Thymus (tissue), 14 donors: ENCODE measurements at places on chromosomes 6 and 20.
A peak's percentile ranks its signal among the peaks of the same experiment; 100 is the strongest.

DNA sequence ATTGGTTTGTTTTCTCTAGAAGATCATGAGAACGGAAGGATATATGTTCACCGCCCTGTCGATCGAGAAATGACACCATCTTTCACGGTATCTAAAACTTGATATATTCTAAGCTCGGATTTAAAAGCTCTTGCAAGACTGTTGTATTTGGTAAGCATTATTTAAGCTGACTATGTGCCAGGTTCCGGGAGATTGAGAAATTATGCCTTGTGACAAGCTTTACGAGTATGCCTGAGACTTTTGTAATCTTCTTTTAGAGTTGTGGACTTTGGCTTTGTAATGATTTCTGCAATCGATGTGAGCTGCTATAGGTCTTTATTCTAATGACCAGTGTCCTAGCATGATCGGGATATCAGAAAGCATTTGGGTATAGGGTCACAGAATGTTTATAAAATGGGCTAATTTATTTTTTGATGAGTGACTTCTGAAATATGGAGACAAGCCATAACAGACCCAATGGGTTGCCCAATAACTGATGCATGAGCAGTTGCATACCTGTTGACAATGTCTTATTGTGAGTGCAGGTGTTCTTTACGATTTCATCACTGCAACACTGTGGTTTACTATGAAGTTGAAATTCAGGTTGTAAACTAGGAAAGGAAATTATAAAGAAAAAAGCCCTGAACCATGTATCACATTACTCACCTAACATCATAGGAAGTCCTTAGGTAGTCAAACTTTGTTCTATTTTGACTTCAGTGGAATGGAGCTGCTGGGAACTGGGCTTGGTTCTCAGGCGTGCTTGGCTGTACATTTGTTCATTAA, 14.0 kb downstream of the CDH26 start:
- no peaks in the 10 kb centered on the region for H3K27me3 ChIP-seq
- H3K27ac ChIP-seq = no peak overlapping the region
- DNase-seq = no peak
- H3K36me3 ChIP-seq = no peaks in the 10 kb centered on the region

GRCh38 chr6:144316862-144317195, 31.7 kb downstream of the UTRN start:
- H3K36me3 ChIP-seq = no peaks in the 10 kb centered on the region
- no peak overlapping the region for H3K4me3 ChIP-seq
- no peak for DNase-seq
- H3K4me1 ChIP-seq = no peaks in the 10 kb centered on the region
- no peak overlapping the region for H3K27ac ChIP-seq

GRCh38 chr20:9068233-9068801, 570 bp upstream of the PLCB4 start:
- peaks cover 5% of the 10 kb centered on the region for H3K4me1 ChIP-seq
- H3K27me3 ChIP-seq = no peaks in the 10 kb centered on the region
- peak overlapping the region; percentile 77 for H3K27ac ChIP-seq

DNA sequence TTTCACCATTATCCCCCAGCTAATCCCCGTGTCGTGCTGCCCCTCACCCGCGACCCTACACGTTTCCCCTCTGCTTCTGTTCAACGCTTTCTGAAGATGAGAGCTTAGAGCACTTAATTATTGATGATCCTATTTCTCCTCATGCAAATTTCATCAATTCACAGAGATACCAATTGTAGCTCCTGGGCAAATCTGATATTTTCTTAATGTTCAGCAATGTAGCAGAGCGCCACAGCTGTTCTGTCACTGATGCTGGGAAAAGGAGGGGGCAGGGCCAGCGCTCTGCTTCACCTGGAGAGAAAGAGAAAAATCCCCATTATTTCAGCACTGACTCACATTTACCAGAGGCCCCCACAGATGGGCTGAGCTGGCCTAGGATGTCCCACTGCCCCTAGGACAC, 121.2 kb downstream of the TTLL2 start:
- no peak overlapping the region for H3K27ac ChIP-seq
- H3K4me3 ChIP-seq = no peak overlapping the region
- no peaks in the 10 kb centered on the region for H3K36me3 ChIP-seq
- no peak for DNase-seq
- H3K27me3 ChIP-seq = peaks cover 6% of the 10 kb centered on the region

GRCh38 chr6:135833771-135834170, 17.7 kb upstream of the PDE7B start:
- no peak for DNase-seq
- H3K27me3 ChIP-seq = no peaks in the 10 kb centered on the region
- H3K36me3 ChIP-seq = no peaks in the 10 kb centered on the region
- no peak overlapping the region for H3K27ac ChIP-seq
- no peaks in the 10 kb centered on the region for H3K4me1 ChIP-seq
- no peak overlapping the region for H3K4me3 ChIP-seq

GRCh38 chr20:19626896-19627295, 131.2 kb upstream of the RIN2 start:
- DNase-seq = no peak
- no peak overlapping the region for H3K27ac ChIP-seq
- H3K27me3 ChIP-seq = no peaks in the 10 kb centered on the region
- H3K36me3 ChIP-seq = no peaks in the 10 kb centered on the region
- H3K4me3 ChIP-seq = no peak overlapping the region

GRCh38 chr20:35910254-35910653, 44.0 kb downstream of the SCAND1 start:
- H3K4me1 ChIP-seq = no peaks in the 10 kb centered on the region
- DNase-seq = no peak
- H3K4me3 ChIP-seq = no peak overlapping the region
- no peak overlapping the region for H3K27ac ChIP-seq

DNA sequence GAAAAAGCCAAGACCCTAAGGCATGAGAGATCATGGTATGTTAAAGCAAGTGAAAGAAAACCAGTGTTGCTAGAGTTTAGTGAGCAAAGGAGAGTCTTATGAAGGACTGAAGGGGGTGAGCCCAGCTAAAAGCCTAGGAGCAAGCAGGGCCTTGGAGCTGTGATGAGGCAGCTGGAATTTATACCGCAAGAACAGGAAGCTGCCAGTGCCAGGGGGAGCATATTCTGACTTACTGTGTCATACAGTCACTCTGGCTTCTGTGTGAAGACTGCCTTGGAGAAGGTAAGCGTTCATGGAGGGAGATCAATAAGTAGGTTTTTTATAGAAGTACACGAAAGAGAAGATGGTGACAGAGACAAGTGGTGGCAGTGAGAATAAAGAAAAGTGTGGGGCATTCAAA, 308.9 kb upstream of the THEMIS start:
- no peaks in the 10 kb centered on the region for H3K4me1 ChIP-seq

DNA sequence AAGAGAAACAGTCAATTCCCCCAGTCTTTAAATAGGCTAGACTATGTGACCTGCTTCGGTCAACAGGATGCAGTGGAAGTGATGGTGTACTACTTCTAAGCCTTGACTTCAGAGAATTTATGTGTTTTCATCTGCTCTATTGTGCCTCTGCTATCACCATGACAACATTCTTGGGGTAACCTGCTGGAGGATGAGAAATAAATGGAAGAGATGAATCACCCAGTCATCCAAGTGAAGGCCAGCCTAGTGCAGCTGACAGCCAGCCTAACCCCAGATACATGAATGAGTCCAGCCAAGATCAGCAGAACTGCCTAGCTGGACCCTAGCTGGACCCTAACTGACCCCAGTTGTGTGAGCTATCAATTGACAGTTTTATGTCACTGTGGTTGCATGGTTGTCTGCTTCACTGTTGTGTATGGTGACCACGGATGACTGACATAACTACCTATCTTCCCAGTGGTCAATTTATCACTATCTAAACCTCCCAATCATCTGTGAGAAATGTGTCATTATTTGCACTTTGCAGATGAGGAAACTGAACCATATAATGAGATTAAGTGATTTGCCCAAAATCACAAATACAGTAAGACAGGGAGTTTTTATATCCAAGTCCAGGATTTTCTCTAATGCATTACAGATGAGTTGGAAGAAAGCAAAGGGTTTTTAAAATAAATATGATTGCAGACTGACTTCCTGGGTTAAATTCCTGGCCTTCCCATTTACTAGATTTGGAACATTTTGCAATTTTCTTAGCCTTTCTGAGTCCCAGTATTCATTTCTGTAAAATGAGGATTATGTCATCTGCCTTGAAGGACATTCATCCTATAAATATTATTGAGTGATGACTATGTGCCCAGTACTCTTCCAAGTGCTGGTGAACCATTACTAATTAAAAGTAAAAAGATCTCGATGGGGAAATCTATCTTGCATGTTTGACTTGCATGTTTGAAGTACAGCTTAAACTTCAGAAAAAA, 136.4 kb upstream of the PLCB4 start:
- H3K27me3 ChIP-seq = no peaks in the 10 kb centered on the region
- no peaks in the 10 kb centered on the region for H3K36me3 ChIP-seq
- H3K4me3 ChIP-seq = no peak overlapping the region
- no peak for DNase-seq
- no peaks in the 10 kb centered on the region for H3K4me1 ChIP-seq

GRCh38 chr20:32978009-32978335, 26.3 kb downstream of the SUN5 start:
- no peaks in the 10 kb centered on the region for H3K27me3 ChIP-seq
- DNase-seq = no peak
- H3K4me1 ChIP-seq = peaks cover 45% of the 10 kb centered on the region
- H3K27ac ChIP-seq = no peak overlapping the region
- H3K4me3 ChIP-seq = no peak overlapping the region

GRCh38 chr6:11363881-11364576, 131.6 kb upstream of the NEDD9 start:
- no peak for DNase-seq
- no peaks in the 10 kb centered on the region for H3K4me1 ChIP-seq
- no peak overlapping the region for H3K27ac ChIP-seq
- H3K36me3 ChIP-seq = no peaks in the 10 kb centered on the region
- no peaks in the 10 kb centered on the region for H3K27me3 ChIP-seq

GRCh38 chr6:130758813-130759212, 68.4 kb upstream of the SMLR1 start:
- no peaks in the 10 kb centered on the region for H3K4me1 ChIP-seq
- no peak overlapping the region for H3K27ac ChIP-seq
- no peaks in the 10 kb centered on the region for H3K36me3 ChIP-seq
- no peaks in the 10 kb centered on the region for H3K27me3 ChIP-seq
- no peak for DNase-seq
- no peak overlapping the region for H3K4me3 ChIP-seq

- no peaks in the 10 kb centered on the region for H3K36me3 ChIP-seq
- no peaks in the 10 kb centered on the region for H3K27me3 ChIP-seq
- no peaks in the 10 kb centered on the region for H3K4me1 ChIP-seq
Observed at GRCh38 chr6:148709577-148709976, 37.3 kb upstream of the UST start.

GRCh38 chr6:38131527-38131965, 312.0 kb downstream of the ZFAND3 start:
- H3K36me3 ChIP-seq = peaks cover 9% of the 10 kb centered on the region
- no peak for DNase-seq
- H3K27ac ChIP-seq = no peak overlapping the region
- H3K4me1 ChIP-seq = peaks cover 16% of the 10 kb centered on the region

DNA sequence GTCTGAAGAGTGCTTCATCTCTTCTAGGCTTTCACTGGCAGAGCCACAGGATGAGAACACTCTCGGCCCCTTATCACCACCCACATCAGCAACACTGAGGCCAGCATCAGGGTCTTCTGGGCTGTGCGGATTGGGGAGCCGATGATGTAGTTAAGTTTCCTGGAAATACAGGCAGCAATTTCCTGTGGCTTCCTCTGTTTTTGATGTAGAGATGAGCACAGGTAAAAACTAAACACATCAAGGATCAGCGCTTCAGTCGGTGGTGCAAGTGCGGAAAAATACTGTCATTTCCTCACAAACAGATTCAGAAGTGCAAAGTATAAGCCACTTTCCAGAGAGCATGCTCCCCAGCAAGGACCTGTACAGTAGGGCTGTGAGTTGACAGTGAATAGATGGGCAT, 62.6 kb downstream of the BACH2 start:
- no peaks in the 10 kb centered on the region for H3K27me3 ChIP-seq
- no peak overlapping the region for H3K4me3 ChIP-seq
- peak overlapping the region; percentile 75 for H3K27ac ChIP-seq
- H3K4me1 ChIP-seq = peaks cover 63% of the 10 kb centered on the region
- no peaks in the 10 kb centered on the region for H3K36me3 ChIP-seq
- peak; percentile 78 for DNase-seq

DNA sequence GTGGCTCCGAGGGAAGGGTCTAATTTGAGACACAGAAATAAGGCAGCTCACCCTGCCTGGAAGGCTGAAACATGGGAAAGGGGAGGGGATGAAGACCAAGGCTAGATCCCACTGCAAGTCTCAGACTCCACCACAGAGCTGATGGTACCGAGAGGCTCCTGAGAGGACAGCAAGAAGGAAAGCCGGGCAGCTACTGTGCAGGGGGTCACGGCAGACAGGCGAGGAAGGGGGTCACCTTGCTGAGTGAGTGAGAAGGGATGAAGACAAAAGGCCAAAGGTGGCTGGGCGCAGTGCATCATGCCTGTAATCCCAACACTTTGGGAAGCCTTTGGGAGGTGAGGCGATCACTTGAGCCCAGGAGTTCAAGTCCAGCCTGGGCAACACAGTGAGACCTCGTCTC, 100.7 kb downstream of the ATP9A start:
- H3K4me1 ChIP-seq = no peaks in the 10 kb centered on the region
- H3K36me3 ChIP-seq = no peaks in the 10 kb centered on the region
- no peak for DNase-seq
- H3K27ac ChIP-seq = no peak overlapping the region
- H3K4me3 ChIP-seq = no peak overlapping the region

DNA sequence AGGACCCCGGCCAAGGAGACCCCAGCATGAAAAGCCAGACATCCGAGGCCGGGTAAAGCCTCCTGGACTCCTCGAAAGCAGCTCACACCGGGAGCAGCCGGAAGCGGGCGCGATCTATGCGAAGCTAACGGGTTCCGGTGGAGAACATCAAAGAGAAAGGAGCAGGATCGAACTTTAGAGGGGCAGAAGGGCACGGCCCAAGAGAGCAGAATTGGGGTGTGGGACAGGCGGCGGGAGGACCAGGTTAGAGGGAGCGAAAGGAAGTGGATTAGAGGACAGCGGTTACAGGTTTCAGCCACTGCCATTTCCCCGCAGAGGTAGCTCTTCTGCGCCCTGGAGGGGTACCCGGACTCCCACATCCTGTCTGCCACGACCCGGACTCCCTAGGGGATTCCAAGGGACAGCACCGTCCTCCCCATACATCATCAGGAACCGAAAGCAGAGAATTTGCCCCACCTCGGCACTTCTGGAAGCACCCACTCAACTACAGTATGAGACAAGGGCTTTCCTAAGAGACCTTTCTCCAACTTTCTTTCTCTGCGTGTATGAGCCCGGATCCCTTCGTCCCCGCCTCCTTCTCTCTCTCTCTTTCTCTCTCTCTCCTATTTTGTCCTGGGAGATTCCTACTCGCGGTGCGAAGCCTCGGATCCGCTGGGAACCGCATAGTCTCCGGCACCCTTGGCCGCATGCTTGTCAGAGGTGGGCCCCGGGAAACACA, 507 bp upstream of the VGLL2 start:
- no peak for DNase-seq
- no peaks in the 10 kb centered on the region for H3K36me3 ChIP-seq
- peaks cover 85% of the 10 kb centered on the region for H3K27me3 ChIP-seq
- H3K4me3 ChIP-seq = peak overlapping the region; percentile 14
- no peak overlapping the region for H3K27ac ChIP-seq

GRCh38 chr20:8735674-8736073, 333.2 kb upstream of the PLCB4 start:
- no peak overlapping the region for H3K4me3 ChIP-seq
- H3K27me3 ChIP-seq = no peaks in the 10 kb centered on the region
- DNase-seq = no peak
- H3K4me1 ChIP-seq = no peaks in the 10 kb centered on the region
- no peak overlapping the region for H3K27ac ChIP-seq
